ENCODE measurements at places on chromosomes 6 and 20. TPM values are rescaled to one million over a fixed set of nuclear protein-coding genes. Genes with fewer than 3 reads are reported as not detected.

The SLPI gene
- 0.74 TPM for total RNA-seq

The CRISP2 gene
- not detected for total RNA-seq

The PLCB1 gene
- total RNA-seq = 0.59 TPM

The PRR18 gene
- total RNA-seq = 0.23 TPM

The OR12D3 gene
- total RNA-seq = not detected
